ENCODE measurements at places on chromosomes 4 and X.

DNA sequence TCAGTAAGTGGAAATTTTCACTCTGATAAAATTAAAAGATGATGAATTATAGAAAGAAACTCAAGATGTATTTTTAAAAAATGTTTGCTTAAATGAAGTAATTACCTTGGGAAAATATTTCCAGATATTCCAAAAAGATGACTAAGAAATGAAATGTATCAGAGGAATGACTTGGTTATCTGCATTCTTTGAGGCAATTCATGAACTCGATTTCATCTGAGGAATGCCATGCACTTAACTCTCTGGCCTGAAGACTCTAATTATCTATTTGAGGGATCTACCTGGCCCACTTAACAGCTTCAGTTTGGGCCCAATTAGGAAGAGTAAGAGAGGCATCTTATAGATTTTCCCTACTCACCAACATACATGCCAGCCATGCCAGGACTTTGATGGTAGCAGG, 182.3 kb downstream of the INPP4B start:
- no peak for DNase-seq

GRCh38 chr4:176979416-176979815, 186.7 kb upstream of the VEGFC start:
- DNase-seq = no peak

GRCh38 chr4:108612365-108612764, 8.0 kb upstream of the RPL34 start:
- DNase-seq = no peak

DNA sequence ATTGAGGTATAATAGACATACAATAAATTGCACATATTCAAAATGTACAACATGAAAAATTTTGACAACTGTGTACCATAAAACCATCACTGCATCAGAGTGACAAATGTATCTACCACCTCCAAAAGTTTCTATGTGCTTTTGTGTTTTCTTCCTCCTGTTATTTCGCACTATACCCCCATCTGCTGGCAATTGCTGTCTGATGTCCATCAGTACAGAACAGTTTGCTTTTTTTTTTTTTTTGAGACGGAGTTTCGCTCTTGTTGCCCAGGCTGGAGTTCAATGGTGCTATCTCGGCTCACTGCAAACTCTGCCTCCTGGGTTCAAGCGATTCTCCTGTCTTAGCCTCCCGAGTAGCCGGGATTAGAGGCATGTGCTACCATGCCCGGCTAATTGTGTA, 154.3 kb upstream of the GIMD1 start:
- DNase-seq = no peak

GRCh38 chr4:10738826-10739489, 54.4 kb upstream of the CLNK start:
- DNase-seq = no peak

DNA sequence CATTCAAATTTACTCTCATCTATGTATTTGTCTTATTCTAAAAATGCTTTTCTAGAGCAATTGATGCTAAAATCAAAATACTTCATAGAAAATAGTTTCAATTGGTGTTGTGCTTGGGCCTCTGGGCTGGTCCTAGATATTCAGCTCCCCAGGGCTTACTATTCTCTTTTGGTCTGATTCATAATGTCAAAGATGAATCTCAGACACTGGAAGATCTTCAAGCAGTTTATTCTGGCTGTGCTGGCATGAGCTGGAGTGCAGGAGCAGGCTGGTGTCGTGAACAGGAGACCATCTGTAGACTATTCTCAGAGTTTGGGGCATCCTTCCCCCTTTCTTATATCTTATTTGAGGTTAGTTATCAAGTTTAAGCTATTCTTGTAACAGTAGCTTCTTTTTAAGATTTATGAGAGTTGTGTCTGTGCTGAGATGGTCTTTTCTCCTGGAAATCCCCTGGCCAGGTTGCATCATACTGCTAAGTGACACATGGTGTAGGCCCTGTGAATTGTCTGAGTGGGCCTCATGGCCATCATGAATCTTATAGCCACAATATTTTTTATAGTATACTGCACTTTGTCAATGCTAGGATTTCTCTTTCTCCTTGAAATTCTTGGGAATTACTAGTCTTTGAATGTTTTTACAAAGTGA, 1624.0 kb upstream of the IGFBP7 start:
- no peak for DNase-seq

DNA sequence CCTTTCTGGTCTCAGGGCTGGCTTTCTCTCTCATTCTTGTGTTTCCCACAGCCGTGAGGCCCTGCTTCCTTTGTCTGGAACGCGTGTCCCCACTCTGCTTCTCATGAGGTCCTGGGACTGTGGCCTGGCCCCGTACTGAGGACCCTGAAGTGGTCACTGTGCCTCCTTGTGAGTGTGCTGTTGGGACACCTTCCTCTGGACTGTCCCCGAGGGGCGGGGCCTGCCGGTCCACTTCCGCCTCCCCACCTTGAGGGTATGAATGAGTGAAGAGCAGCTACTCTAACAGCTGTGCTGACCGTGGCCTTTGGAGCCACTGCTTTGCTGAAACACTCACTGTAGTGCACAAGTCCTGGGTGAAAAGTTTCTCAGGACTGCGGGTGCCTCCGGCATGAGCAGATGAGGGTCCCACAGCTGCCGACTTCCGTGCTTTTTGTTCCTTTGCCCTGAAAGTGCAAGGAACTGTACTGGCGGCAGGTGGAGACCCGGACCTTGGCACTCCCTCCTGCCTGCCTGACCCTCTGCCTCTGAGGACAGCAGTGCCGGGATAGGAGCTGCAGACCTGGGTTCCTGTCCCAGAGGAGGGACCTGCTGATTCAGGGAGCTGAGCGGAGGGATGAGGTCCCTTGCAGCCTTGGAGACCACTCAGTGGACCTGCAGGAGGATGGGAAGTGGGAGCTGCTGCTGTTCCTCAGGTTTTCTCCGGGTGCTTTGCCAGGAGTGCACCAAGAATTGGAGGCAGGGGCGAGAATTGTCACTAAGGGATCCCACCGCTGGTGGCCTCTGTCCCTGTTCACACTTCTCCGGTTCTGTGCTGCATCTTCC, 38.0 kb downstream of the HTT-AS start:
- no peak for DNase-seq

DNA sequence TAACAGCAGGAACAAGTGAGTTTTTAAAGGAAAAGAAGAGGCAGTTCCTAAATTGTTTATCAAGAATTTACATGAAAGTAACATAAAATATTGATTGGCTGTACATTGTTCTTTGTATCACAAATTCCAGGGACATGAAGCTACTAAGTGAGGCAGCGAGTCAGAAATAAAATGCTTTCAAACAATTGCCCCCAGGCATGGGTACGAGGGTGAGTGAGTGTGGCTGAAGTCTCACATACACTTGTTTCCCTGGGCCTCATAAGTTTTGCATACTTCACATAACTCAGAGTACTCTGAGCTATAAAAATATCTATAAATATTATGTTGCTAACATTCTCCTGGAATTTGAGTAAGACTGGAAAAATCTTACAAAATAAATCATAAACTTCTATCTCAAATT, 511.6 kb upstream of the PRKX start:
- no peak for DNase-seq

- no peak for DNase-seq
Measured at GRCh38 chrX:139204898-139205667, 325.5 kb upstream of the F9 start.

- DNase-seq = no peak
Measured at GRCh38 chrX:153909024-153909979, 4.8 kb downstream of the AVPR2 start.

DNA sequence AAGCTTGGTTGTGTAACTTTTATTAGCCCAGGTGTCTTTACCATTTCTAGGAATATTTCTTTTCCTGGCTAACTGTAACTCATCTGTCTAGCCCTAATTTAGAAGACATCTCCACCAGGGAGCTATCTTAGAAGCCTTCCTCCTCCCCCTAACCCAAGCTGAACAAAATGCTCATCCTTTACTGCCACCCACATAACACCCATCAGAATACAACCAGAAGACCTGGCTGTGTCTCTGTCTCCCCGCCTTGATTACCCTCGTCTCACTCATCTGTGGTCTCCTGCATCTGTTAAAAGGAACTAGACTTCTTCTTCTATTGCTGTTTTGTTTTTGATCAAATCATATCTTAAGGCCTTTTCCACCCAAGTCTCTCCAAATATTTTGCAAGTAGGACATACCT, 4.8 kb upstream of the TMEM154 start:
- no peak for DNase-seq

DNA sequence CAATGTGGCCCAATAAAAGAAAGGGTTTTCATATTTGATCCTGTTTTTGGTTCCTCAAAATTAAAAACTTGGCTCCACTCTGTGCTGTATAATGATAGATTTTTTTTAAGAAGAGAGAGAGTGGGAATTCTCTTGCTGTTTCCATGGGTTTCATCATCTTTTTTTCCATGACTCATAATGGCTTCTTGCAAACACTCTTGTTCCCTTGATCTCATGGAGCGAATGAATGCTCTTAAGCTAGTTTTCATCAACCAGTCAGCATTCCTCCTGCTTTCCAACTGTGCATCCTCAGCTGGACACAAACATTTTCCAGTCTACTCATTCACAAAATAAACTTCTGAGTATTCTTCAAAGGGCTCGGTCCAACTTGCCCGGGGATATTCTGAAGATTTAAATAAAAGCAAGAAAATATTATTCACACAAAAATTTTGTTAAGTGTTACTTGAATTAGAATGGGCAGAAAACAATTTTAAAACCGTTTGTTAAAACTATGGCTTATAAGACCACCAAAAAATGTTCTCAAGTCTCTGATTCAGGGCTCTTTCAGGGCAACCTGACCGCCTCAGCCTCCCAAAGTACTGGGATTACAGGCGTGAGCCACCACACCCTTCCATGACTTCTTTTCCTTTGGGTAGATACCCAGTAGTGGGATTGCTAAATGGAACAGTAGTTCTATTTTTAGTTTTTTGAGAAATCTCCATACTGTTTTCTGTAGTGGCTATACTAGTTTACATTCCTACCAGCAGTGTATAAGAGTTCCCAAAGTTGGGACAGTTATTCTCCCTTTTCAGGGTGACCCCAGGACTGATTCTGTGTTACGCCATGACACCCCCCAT, 64.7 kb downstream of the TMEM156 start:
- no peak for DNase-seq

DNA sequence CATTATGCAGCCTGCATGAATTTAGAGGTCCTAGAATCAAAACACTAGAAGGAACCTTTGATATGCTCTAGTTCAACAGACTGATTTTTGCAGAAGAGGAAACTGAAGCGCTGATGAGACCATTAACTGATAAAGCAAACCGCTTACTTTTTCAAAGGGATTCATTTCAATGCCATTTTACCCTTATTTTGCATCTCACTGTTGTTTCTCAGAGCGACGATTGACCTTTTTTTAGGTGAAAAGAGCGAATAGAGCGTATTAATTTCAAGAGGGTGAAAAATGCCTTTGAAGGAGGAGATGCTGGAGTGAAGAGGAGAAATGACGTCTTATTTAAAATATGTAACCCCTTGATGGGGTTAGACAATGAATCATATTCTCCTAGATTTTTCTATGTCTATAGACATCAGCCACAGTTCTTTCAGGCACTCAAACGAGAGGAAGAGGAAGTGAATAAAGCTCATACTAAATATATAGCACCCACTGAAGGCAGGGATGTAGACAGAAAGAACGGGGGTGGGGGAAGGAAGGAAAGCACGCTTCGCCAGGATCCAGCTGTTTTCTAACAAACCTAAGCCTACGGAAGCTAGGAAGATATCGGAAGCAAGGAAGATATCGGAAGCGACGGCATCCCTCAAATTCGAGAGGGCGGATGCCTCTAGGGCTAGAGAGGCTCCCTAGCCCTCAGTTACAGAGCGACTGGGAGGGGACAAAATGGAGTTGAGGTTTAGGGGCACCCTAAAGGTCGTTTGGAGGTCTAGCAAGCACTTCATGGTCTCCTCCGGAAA, 848 bp downstream of the ACSL4 start:
- DNase-seq = no peak

DNA sequence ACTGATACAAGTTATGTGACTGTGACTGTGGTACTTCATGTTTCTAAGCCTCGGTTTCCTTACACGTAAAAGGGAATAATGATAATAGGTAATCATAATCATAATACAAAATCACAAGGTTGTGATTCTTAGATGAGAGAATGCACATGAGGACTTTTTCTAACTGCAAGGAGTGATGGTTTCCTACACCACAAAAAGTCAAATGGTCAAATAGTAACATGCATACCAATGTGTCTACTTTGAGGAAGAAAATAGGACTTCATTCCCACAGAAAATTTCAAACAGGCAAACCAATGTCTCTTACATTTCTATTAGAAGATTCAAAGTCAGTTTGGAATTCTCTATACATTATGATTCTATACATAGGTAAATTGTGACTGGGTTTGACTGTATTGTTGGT, 368.7 kb upstream of the FTHL17 start:
- no peak for DNase-seq

DNA sequence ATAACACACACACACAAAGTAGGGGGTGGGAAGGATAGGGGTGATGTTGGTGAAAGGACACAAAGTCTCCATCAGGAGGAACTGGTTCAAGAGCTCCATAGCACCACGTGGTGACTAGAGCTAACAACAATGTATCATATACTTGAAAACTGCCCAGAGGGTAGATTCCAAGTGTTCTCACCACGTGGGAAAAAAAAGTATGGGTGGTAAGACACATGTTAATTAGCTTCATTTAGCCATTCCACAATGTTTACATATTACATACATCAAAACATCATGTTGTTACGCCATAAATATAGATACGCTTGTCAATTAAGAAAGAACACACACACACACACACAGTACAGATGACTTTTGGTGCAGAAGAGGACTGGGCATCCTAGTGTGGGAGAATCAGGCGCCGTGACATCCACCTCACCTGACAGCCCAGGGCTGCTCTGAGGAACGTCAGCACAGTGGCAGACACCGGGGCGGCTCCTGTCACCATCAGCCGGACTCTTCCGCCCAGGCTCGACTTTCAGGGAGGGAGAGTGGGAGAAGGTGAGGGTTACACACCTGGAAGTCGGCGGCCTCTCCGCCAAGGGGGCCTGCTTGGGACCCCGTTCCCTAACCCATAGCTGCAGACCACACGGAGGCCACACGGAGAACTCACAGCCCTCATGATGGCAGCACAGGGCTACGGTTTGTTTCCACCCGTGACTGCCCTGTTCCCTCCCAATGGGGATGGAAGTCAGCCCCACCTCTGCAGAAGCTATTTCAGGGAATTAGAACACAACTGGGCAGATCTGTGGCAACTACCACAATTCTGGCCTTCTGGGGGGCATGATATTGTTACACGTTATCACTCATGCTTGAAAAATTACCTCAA, 31.8 kb upstream of the CENPU start:
- no peak for DNase-seq

DNA sequence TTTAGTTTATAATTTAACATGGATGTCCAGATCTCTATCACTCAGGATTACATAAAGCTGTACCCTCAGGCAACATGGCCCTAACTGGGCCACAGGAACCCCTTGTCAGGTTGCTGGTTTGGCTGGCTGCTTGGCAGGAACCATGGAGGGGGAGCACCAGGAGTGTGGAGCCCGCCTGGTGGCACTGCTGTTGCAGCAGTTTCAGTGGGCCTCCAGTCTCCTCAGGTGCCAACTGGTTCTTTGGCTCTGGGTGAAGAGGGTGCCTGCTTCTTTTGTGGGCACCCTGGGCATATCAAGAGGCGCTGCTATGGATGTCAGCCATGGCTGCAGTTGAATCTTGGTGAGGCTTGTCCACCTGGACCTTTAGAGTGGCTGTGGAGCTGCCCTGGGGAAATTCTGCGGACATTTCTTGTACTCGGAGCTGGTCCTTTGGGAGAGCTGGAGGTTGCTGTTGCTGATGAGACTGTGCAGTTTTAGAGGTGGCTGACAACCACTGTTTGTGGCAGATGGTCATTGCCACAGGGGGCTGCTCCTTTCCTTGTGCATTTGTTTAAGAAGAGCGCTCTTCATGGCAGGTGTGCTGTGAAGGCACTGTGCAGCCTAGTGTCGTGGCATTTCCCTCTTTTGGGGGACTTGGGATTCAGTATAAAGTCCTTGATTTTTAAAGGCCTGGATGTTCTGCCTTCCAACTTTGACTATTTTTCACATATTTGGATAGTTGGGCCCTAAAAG, 10.3 kb upstream of the SMIM14 start:
- no peak for DNase-seq
